ENCODE measurements at places on chromosomes 7 and 10. TPM values are rescaled to one million over a fixed set of nuclear protein-coding genes. Genes with fewer than 3 reads are reported as not detected.
A peak's percentile ranks its signal among the peaks of the same experiment; 100 is the strongest.

- DNase-seq, result no peak
- no peaks in the 10 kb centered on the region for H3K36me3 ChIP-seq
- H3K27me3 ChIP-seq, result no peaks in the 10 kb centered on the region
- H3K4me1 ChIP-seq, result no peaks in the 10 kb centered on the region
- no peak overlapping the region for H3K4me3 ChIP-seq
Measured at GRCh38 chr10:84770824-84771223, 442.4 kb downstream of the CCSER2 start.

- no peaks in the 10 kb centered on the region for H3K36me3 ChIP-seq
- H3K27ac ChIP-seq, result no peak overlapping the region
- no peak for DNase-seq
- no peaks in the 10 kb centered on the region for H3K27me3 ChIP-seq
- no peak overlapping the region for H3K4me3 ChIP-seq
Measured at GRCh38 chr10:22676435-22676834, 37.9 kb downstream of the PIP4K2A start.

- no peaks in the 10 kb centered on the region for H3K36me3 ChIP-seq
- H3K27me3 ChIP-seq, result peaks cover 3% of the 10 kb centered on the region
- DNase-seq, result peak; percentile 33
Measured at GRCh38 chr10:123890226-123890625, 1.4 kb downstream of the CPXM2 start.

DNA sequence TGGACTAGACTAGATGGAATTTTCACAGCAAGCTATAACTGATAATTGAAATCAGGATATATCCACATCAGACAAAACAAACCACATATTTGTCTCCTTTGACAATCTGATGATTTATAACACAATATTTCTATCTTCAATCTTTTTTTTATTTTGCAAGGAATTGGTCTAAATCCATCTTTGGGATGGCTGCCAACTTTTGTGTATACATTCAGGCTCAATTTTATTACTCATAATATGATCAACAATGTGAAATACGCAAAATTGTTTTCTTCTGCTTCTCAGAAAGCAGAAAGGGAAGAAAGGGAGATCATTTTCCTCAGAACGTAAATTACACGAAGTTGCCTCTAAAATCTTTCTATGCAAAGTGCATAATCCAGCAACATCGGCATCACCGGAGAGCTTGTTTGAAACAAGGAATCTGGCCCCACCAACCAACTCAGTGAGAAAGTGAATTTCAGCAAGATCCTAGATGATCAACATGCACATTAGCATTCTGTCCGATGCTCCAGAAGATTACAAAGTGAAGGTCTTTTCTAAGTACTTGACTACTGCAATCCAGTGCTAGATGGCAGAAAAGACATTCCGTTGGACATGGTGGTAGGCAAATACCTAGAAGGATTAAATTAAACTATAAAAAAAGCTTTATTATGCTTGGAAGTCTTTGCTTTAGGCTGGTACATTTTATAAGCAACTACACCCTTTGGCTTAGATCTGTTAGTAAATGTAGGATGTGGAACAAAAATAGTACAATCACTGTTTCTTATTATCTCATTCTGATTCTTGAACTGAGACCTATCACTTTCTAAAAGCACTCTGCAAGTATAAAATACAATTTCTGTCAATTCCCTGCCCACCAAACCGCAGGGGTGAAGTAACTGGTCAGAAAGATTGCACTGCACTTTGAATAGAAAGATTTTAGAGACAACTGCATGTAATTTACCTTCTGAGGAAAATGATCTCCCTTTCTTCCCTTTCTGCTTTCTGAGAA is 126.4 kb upstream of the RSU1 start:
- peak; percentile 51 for DNase-seq
- no peaks in the 10 kb centered on the region for H3K27me3 ChIP-seq
- peaks cover 34% of the 10 kb centered on the region for H3K4me1 ChIP-seq
- H3K27ac ChIP-seq, result peak overlapping the region; percentile 85

DNA sequence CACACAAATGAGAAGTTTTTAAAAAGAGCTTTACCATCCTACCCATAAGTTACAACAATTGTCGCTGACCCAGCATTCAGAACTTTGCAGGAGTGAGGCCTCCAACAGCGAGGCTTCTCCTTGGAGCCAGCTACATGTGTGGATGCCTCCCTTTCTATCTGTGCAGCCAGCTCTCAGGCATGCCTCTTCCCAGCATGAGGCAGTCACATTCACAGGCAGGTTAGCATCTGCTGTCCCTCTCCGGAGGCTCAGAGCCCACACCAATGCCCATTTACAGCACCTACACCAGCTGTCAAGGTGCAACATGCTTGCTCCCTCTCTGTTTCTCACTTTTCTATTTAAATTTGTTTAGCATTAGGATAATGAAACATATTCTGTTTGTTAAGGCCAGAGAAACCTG is 278.7 kb upstream of the PODXL start:
- no peak overlapping the region for H3K27ac ChIP-seq
- H3K36me3 ChIP-seq, result no peaks in the 10 kb centered on the region
- H3K27me3 ChIP-seq, result peaks cover 27% of the 10 kb centered on the region
- DNase-seq, result no peak
- no peaks in the 10 kb centered on the region for H3K4me1 ChIP-seq

DNA sequence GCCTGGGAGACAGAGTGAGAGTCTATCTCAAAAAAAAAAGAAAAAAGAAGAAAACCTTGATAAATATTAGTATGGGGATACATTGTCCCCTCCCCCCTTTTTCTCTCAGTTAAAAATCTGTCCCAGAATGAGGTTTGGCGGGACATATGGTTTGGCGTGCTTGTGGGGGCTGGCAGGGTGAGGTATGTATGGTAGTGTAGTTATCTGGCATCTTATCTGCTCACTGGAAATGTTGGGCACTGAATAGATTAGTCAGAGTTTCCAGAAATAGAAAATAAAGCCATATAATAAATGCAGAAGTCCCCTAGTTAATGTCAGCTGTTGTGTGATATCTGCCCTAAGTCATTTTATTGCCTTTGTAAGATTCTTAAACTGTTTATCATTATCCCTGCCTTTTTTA is 397.5 kb upstream of the GALNT17 start:
- peak; percentile 30 for DNase-seq
- H3K27me3 ChIP-seq, result no peaks in the 10 kb centered on the region
- H3K4me3 ChIP-seq, result no peak overlapping the region
- H3K27ac ChIP-seq, result no peak overlapping the region
- peaks cover 36% of the 10 kb centered on the region for H3K4me1 ChIP-seq

GRCh38 chr7:75966190-75966961 is 28.0 kb downstream of the TMEM120A start:
- H3K27ac ChIP-seq, result peak overlapping the region; percentile 45
- no peaks in the 10 kb centered on the region for H3K36me3 ChIP-seq
- no peaks in the 10 kb centered on the region for H3K27me3 ChIP-seq
- H3K4me3 ChIP-seq, result peak overlapping the region; percentile 24
- H3K4me1 ChIP-seq, result peaks cover 24% of the 10 kb centered on the region

- peak; percentile 41 for DNase-seq
- no peaks in the 10 kb centered on the region for H3K27me3 ChIP-seq
- H3K27ac ChIP-seq, result no peak overlapping the region
- no peak overlapping the region for H3K4me3 ChIP-seq
- H3K4me1 ChIP-seq, result peaks cover 19% of the 10 kb centered on the region
Measured at GRCh38 chr7:13826752-13827151, 162.7 kb downstream of the ETV1 start.

- H3K4me3 ChIP-seq, result peak overlapping the region; percentile 70
- no peaks in the 10 kb centered on the region for H3K4me1 ChIP-seq
- H3K27me3 ChIP-seq, result peaks cover under 1% of the 10 kb centered on the region
- H3K36me3 ChIP-seq, result no peaks in the 10 kb centered on the region
Measured at GRCh38 chr10:6050801-6051445, 11.2 kb downstream of the IL2RA start.

DNA sequence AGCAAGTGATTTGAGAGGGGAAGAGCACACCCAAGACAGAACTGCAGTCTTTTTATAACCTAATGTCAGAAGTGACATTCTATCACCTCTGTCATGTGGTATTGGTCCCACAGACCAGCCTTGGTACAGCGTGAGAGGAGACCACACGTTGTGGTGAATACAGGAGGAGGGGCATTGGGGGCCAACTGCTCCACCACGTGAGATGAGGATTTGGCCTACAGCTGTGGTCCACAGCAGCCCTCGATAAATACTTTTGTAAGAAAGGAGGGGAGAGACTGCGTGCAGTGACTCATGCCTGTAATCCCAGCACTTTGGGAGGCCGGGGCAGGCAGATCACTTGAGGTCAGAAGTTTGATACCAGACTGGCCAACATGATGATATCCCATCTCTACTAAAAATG is 243.1 kb downstream of the FGFR2 start:
- H3K27ac ChIP-seq, result no peak overlapping the region
- H3K4me1 ChIP-seq, result no peaks in the 10 kb centered on the region
- H3K27me3 ChIP-seq, result no peaks in the 10 kb centered on the region
- DNase-seq, result no peak
- H3K4me3 ChIP-seq, result no peak overlapping the region

DNA sequence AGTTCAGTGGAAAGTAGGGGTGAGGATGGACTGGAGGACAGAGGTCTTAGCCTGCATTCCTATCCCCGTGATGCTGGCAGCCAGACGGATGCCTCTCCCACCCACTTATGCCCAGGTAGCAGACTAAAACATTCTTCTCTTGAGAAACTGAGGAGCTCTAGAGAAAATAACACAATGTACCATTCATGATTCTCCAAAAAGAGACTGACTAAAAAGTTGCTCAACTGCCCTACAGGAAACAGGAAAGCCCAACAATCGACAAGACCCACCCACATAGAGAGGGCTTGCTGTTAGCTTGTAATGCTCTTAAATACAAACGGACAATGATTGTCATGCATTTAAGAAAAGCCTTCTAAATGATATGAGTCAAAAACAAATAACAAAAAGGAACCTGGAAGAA is 33.2 kb upstream of the PDE1C start:
- no peak overlapping the region for H3K27ac ChIP-seq
- no peaks in the 10 kb centered on the region for H3K36me3 ChIP-seq
- no peak for DNase-seq

DNA sequence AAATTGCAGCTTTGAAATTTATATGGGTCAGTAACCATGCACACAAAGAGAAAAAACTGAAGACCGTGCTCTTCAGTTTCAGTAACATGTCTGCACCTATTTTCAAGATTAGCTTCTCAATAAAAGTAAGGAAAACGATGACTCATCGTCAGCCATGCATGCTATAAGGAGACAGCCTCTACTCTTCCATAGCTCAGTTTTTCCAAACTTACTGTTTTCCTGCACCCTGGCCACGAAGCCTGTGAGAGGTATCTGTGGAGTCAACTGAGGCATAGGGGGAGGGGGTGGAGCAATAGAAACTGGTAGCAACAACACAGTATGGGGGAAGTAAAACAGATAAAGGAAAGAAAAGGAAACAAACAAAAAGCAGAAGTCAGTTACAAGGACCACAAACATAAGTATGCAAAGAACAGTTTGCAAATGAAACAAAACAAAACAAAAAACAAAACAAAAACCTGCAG is 58.0 kb downstream of the PDSS1 start:
- H3K4me1 ChIP-seq, result no peaks in the 10 kb centered on the region
- no peak overlapping the region for H3K4me3 ChIP-seq
- H3K27ac ChIP-seq, result no peak overlapping the region
- H3K36me3 ChIP-seq, result peaks cover 31% of the 10 kb centered on the region

DNA sequence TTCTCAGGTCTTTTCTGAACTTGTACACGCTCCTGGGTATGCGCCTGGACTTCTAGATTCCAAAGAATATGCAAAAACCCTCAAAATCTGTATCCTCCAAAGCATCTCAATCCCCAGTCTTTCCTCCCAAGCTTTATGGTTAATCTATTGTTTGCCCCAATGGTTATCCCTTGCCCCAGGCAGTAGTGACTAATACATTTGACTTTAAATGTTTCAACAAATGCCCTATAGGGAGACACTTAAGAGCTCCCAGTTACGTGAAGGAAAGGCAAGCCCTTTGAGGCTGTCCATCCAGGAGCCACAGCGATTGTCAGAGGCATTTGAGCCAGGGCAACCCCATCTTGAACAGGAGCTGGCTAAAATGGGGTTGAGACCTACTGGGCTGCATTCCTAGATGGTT is 12.7 kb upstream of the FOXL3 start:
- peaks cover 17% of the 10 kb centered on the region for H3K27me3 ChIP-seq
- no peak overlapping the region for H3K27ac ChIP-seq
- no peaks in the 10 kb centered on the region for H3K36me3 ChIP-seq
- H3K4me1 ChIP-seq, result no peaks in the 10 kb centered on the region

DNA sequence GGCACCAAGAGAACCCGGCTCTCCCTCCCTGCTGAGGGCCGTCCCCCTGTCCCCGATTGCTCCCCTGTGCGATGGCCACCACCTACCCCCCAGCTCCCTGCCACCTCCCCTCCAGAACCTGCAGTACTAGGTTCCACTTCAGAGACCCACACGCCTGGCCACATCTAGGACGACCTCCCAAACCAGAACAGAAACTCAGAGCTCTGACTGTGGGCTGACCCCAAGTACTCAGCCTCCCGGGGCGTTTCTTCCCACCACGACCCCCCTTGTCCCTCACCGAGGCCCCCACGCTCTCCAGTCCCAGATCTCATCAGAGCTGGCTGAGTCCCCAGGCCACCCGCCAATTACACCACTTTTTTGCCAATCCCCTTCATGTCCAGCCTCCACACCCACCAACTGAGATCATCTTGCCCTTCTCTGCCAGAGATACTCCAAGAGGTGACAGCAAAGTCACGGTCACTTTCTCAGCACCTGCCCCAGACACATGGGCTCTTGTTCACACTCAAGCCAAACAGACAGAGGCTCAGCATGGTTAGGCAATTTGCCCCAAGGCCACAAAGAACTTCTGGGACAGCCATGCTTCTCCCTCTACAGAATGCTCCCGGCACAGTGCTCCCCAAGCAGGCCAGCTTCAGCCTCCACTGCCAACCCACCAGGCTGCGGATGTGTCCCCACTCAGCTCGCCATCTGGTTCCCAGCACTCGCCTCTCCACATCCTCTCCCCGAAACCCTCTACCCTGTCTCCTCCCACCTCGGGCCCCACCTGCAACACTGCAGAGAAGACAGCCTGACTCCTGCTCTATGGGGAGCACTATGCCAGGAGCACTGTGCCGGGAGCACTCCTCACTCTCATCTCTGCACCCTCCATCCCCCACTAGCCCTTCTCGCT is 4.7 kb downstream of the TMEM120A start:
- no peaks in the 10 kb centered on the region for H3K27me3 ChIP-seq
- H3K4me1 ChIP-seq, result no peaks in the 10 kb centered on the region
- DNase-seq, result peak; percentile 28
- H3K4me3 ChIP-seq, result no peak overlapping the region
- no peak overlapping the region for H3K27ac ChIP-seq
- H3K36me3 ChIP-seq, result no peaks in the 10 kb centered on the region

The CYP3A7 gene
- total RNA-seq, result not detected

The STEAP1 gene
- total RNA-seq, result 120 TPM

The JAKMIP3 gene
- not detected for total RNA-seq

The SPDYE5 gene
- not detected for total RNA-seq

The GDF2 gene
- not detected for total RNA-seq

The DKK1 gene
- total RNA-seq, result 558 TPM
